ENCODE measurements at places on chromosomes 2 and 18.

DNA sequence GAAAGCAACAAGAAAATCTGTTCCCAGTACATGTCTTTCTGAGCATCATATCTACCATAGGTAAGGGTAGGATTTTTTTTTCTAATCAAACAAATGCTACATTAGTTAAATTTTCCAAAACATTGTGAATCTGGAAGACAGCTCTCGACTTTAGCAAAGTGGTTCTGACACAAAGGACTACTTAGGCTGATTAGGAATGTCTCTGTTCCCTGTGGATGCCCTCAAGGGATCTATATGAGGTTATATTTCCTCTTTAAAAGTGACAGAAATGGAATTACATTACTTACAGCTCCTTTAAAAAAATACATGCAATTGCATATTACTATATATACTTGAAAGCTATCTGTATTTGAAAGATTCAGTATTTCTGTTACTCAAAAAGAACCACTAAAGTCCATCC, 15.4 kb downstream of the NYAP2 start:
- no peak for DNase-seq

DNA sequence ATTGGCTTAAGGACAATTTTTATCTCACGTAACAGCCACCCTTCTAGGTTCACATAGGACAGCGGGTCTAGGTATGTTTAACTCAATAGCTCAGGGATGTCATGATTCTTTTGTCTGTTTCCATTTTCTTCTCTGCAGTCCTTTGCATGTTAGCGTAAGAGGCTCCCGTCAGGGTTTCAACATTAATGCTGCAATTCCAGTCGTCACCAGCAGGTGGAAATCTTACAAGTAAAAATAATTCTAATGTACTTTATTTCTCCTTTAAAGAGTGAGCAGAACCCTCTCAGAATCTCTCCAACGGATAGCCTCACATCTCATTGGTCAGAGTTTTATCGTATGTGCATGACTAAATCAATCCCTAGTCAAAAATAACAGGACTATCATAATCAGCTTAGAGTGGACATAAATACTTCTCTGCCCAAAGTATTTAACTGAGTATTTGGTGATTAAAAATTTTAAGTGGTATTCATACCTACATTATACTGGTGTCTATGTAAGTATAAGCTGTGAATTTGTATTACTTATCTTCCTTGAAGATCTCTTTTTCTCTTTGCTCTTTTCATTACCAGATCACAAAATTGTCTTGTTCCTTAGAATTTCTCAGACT, 487.2 kb upstream of the GCFC2 start:
- peak; percentile 1 for DNase-seq

GRCh38 chr18:12973562-12974213, 17.5 kb upstream of the CEP192 start:
- DNase-seq, result no peak

- no peak for DNase-seq
Observed at GRCh38 chr2:106596844-106597243, 109.7 kb downstream of the CD8B2 start.

DNA sequence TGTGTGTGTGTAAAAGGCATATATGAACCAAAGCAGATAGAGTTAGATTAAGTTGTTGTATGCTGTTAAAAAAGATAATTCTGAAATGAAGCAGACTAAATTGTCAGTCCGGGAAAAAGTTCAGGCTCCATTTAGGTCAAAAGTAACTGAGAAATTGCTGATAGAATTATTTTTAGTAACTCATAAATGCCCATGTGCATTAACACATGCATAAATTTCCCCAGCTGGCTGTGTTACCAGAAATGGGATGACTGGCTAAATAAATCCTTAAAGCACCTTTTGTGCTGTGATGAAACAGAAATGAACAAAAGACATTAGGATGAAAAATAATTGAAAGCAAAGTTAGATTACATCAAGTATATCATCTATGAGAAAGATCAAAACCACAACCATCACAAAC, 111.3 kb downstream of the NYAP2 start:
- DNase-seq, result no peak

Measured in NCI-H187 (cell line).